ENCODE measurements at places on chromosomes 2 and 18.

DNA sequence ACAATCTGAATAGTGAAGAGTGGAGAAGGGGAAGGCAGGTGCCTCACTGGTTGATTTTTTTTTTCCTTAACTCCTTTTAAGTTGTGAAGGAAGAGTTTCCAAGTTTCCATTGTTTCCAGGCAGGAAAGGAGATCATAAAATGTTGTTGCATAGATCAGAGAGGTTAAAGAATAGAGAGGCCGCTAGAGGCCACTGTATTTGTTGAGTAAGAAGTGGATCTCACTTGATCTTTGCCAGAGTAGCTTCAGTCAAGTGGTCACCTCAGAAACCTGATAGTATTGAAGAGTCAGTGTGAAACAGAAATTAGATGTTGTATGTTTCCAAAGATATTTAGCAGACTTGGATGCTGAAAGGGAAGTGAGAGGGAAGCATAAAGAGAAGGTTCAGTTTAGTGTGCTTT is 17.6 kb downstream of the CTNNA2 start:
- DNase-seq, result no peak

DNA sequence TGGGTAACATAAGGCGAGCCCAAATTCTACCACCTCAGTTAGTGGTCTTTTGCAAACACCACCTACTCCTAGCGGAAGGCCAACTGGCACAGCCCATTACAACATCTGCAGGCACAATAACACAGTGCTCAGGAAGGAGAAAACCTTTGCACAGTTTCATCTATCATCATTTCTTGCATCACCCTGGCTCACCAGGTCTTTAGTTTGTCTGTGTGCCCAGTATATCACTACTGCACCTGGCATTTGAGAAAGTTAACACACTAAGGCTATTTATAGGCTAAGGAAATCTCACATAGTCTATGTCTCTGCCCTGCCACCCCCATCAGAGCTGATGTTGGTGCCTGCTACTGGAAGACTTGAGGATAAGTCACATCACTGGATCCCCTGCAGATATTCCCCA is 484.0 kb downstream of the SATB2 start:
- no peak for DNase-seq

- DNase-seq, result no peak
Observed at GRCh38 chr18:68103561-68103960, 587.0 kb upstream of the DSEL start.

GRCh38 chr2:34159901-34160300 is 560.8 kb upstream of the FAM98A start:
- no peak for DNase-seq

DNA sequence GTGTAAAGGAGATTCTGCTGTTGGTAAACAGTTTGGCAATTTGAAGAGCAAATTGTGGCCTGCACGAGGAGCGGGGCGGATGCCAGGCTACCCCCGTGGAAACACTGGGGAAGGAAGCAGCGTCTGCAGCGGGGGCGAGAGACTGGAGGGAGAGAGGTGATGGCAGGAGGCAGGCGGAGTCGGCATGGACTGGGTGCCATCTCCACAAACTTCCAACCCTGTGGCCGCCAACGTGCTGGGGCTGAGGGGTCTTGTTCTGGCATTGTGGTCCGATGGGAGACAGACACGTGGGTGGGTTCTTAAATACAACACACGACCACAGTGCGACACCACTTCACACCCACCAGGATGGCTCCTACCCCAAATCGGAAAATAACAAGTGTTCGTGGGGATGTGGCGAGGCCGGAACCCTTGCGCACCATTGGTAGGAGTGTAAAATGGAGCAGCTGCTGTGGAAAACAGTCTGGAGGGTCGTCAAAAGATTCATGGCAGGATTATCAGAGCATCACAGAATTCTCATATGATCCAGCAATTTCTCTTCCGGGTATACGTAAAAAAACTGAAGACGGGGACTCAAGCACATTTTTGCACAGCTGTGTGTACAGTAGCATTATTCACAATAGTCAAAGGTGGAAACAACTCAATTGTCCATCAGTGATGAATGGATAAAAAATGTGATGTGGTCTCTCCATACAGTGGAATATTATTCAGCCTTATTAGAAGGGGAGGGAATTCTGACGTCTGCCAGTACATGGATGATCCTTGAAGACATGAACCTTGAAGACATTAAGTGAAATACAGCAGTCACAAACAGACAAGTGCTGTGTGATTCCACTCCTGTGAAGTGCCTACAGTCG is 82.4 kb upstream of the HPCAL1 start:
- no peak for DNase-seq

GRCh38 chr2:150358468-150358807 is 129.0 kb downstream of the RND3 start:
- no peak for DNase-seq

- no peak for DNase-seq
Observed at GRCh38 chr2:134453973-134454372, 200.1 kb downstream of the MGAT5 start.
